GM23338 (cell line): ENCODE measurements at places on chromosomes 1 and 21.

GRCh38 chr21:26820509-26820908 lies 24.7 kb downstream of the ADAMTS1 start:
- no peak for DNase-seq

- DNase-seq = peak; percentile 88
These were observed 322 bp downstream of the DCLRE1B start for GRCh38 chr1:113905435-113905861.

GRCh38 chr1:26034504-26035202 lies 11.3 kb downstream of the SLC30A2 start:
- peak; percentile 37 for DNase-seq

- no peak for DNase-seq
These were observed 122.0 kb downstream of the CDC7 start for GRCh38 chr1:91622616-91623015.

DNA sequence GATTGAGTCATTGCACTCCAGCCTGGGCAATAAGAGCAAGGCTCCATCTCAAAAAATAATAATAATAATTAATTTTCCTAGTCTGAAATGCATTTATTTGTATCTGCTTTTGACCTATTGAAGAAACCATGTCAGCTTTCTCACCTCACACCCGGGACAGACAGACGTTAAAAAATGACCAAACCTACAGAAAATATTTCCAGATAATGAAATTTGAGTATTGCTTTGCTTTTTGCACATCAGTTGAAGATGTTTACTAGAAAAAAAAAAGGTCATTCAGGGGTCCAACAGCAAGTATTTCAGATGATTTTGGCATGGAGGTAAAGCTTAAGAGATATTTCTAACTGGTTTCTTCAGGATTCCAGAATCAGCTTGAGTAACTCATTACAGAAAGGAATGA lies at the start of gene OR6K6:
Gene OR6K6 (plus strand): TSS at position 301 of the 400 bp plus-strand sequence. CDS start 168 bp downstream, outside the sequence.
- DNase-seq = no peak

DNA sequence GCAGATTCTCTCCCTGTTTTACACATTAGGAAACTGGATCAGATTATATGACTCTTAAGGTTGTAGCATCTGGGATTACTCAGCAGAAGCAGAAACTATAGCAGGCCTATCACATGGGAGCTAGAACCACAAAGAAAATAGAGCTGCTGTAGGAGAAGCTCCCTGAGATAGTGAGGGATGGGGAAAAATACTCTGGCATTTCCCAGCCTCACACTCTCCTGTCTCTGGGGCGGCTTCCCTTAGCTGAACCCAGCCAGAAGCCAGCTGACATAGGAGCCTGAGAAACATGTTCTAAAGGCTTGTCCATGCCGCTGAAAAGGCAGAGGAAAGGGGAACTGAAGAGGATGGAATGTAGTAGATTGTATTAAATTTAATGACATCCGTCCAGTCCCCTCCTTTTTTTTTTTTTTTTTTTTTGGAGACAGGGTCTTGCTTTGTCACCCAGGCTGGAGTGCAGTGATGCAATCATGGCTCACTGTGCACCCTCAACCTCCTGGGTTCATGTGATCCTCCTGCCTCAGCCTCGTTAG lies 76.8 kb upstream of the DNAJC6 start:
- DNase-seq = no peak

- no peak for DNase-seq
These were observed 30.4 kb downstream of the RGS8 start for GRCh38 chr1:182653986-182654385.

DNA sequence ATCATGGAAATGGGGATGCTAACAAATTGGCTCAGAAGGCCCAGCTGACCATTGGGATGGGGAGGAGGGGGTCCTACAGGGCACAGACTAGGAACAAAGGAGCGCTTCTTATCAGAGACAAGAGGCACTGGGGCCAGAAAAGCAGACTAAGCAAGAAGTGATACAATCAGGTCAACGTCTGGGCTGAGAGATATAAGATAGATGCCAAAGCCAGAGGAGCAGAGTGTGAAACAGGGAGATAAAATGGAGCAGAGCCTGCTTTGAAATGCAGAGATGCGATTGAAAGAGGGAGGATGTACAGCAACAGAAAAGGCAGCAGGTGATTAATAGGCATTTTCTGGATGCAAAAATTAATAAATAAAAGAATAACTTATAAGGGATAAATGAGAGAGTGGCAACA lies 127.5 kb upstream of the SAMSN1 start:
- DNase-seq = no peak

- no peak for DNase-seq
These were observed 94.7 kb downstream of the LIPI start for GRCh38 chr21:14116080-14116481.

- no peak for DNase-seq
These were observed 16.9 kb downstream of the GLIS1 start for GRCh38 chr1:53722025-53722424.

- no peak for DNase-seq
These were observed 76.2 kb downstream of the DISC1 start for GRCh38 chr1:231702804-231703203.

GRCh38 chr1:26913754-26914619 lies at the start of gene NR0B2:
Gene NR0B2 (minus strand): TSS chr1:26913975. CDS start chr1:26913940, 35 bp downstream.
- DNase-seq = no peak

- DNase-seq = no peak
These were observed 45.5 kb upstream of the RPL11 start for GRCh38 chr1:23646091-23646490.

DNA sequence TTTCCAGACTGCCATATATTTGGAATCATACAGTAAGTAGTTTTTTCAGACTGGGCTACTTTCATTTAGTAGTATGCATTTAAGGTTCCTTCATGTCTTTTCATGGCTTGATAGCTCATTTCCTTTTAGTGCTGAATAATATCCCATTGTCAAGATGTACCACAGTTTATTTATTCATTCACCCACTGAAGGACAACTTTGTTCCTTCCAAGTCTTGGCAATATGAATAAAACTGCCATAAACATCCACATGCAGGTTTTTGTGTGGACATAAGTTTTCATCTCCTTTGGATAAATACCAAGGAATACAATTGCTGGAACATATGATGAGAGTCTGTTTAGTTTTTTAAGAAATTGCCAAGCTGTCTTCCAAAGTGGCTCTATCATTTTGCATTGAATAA lies 366.4 kb upstream of the NFIA start:
- DNase-seq = no peak

DNA sequence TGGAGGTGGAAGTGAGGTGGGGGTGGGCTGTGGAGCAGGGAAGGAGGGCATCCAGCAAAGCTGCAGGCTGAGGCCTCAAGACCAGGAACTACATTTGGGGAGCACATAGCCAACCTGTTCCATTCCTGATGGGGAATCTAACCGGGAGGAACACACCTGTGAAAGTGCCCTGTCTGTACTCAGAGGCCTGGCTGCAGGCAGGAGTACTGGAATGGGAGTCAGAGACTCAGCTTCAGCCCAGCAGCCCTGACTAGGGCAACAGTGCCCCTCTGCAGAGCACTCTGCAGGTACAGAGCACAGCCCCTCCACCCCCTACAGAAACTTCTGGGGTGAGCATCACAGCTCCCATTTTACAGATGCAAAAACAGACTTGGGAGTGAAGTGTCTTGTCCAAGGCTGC lies 126.4 kb downstream of the DMRTB1 start:
- DNase-seq = no peak
